ENCODE measurements at places on chromosomes 6 and 20.

DNA sequence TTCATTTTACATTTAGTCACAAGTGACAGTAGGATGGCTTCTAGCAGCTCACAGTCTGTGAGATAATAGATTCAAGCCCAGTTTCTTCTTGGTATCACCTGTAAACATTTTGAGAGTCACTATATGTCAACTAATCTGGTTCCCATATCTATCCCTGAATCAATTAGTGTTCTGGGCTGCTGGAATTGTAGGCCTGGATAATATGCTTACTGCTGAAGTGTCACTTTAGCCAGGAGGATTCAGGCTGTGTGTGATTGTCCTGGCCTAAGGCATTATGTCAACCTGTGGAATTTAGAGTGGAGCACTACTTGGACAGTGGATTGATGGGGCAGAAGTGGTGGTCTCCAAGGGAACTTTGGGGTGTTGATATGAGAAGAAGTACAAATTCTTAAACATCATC, 1071.8 kb upstream of the CITED2 start:
- no peak for DNase-seq

GRCh38 chr20:59078231-59078630, 35.6 kb upstream of the PRELID3B start:
- no peak for DNase-seq

GRCh38 chr20:50992733-50993457, 30.0 kb downstream of the KCNG1 start:
- DNase-seq, result peak; percentile 90

GRCh38 chr6:111850295-111850937, 22.8 kb downstream of the FYN start:
- no peak for DNase-seq

DNA sequence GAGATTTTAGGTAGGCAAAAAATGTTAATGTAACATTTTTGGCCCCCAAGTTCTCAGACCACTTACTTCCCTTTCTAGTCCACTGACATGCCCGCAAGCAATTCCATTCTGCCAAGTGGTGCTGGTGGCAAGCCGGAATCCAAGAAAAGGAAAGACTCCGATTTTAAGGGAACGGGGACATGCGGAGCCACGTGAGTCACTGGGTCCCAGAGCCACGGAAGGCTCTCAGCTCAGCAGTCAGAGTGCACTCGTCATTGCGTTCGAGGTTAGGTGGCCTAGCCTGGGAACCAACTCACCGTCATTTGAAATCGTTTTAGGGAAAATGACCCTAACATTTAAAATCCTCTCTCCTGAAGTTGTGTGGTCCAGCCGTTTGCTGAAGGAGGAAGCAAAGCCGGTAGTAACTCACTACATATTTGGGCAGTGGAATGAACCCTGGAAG, 711 bp upstream of the SIRT5 start:
- peak; percentile 25 for DNase-seq

- DNase-seq, result peak; percentile 95
These were observed 11.9 kb downstream of the PCIF1 start for GRCh38 chr20:45946149-45946970.

DNA sequence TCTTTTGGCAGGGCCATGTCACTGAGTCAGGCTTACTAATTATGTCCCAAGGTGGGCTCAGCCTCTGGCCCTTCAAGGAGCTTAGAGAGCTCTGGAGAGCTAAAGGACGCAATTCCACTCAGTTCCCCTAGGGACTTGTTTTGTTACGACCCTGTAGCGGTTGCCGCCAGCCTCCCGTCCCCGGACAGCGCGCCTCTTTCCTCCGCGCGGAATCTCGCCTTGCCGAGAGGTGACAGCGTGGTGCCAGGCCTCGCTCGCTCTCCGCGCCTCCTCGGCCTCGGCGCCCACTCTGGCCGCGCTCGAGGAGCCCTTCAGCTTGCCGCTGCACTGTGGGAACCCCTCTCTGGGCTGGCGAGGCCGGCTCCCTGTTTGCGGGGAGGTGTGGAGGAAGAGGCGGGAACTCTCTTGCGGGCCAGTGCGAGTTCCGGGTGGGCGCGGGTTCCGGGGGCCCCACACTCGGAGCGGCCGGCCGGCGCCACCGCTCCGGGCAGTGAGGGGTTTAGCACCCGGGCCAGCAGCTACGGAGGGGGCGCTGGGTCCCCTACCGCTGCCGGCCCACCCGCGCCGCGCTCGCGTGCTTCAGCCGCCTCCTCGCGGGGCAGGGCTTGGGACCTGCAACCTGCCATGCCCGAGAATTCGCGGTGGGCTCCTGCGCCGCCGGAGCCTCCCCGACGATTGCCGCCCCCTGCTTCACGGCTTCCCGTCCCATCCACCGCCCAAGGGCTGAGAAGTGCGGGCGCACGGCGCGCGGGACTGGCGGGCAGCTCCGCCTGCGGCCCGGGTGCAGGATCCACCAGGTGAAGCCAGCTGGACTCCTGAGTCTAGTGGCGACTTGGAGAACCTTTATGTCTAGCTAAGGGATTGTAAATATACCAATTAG, 9.9 kb upstream of the ZNF311 start:
- peak; percentile 26 for DNase-seq

- no peak for DNase-seq
These were observed 22.1 kb downstream of the BACH2 start for GRCh38 chr6:90274451-90275030.

DNA sequence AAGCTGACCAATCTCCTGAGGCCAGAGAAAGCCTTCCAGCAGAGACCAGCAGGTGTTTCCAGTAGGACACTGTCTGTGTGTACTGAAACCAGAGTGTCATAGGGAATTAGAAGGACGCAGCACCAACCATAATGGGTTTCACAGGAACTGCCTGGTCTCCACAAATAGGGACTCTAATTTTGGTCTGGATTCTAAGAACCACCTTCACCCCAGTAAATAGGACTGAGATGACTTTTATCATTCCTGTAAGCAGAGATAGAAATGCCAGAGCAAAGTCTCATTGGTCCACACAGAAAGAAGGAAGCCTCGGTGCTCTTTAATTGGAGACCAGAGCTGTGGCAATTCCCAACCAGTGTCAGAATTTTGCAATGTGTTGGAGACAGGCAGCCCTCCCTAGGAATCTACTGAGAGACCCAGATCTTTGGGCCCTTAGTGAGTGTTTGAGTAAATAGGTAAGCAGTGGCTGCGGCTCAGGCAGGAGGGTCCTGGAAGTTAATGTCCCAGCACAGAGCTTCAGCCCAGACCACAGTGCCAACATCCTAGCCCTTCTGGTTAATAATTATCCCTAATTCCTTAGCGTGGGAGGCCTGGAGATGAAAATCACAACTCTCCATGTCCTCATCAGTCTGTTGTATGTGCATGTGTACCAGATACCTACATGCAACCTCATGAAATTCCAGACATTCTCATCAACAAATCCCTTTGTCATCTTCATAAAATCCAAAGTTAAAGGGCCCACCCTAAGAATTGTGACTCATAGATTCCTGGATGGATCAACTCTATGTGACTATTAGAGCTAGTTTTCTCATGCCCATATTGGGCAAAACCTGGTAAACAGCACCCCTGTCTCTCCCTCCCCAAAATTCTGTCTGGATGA, 81.2 kb downstream of the UNC5CL start:
- DNase-seq, result peak; percentile 35

DNA sequence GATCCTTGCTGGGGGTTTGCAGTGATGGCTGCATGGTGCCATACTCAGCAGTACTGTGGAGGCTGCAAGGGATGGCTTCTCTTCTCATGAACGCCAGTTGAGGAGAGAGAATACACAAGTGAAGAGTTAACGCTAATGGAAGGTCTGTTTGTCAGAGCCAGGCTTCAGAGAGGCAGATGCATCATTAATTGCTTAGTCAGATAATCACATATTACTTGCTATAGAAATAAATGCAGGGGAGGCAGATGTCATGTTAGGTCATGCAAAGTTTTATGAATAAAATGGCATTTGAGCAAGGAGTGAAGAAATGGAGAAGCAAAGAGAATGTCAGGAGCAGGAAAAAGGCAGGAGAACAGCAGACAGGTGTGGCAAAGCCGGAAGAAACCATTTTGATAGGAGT, 51.2 kb downstream of the CDS2 start:
- no peak for DNase-seq

GRCh38 chr6:132247381-132248159, 153.7 kb downstream of the MOXD1 start:
- DNase-seq, result peak; percentile 51

DNA sequence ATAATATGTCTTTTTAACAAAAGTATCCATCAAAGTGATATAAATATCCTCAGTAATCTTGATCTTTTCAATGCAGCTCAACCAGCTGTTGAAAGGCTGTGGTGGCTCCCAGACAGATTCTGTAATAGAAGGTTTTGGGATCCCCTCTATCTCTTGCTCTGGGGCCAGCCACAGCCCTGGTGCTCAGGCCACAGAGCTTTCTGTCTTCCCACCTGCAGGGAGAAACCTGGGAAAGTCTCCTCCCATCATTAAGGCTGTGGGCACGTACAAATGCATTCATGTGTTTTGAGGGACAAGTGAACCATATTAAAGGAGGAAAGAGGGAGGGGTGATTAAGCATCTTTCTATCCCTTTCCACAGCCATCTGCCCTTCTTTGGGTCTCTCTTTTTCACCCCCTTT, 183.1 kb downstream of the PRDM13 start:
- no peak for DNase-seq

GRCh38 chr6:154767003-154767723, 33.9 kb downstream of the SCAF8 start:
- no peak for DNase-seq

DNA sequence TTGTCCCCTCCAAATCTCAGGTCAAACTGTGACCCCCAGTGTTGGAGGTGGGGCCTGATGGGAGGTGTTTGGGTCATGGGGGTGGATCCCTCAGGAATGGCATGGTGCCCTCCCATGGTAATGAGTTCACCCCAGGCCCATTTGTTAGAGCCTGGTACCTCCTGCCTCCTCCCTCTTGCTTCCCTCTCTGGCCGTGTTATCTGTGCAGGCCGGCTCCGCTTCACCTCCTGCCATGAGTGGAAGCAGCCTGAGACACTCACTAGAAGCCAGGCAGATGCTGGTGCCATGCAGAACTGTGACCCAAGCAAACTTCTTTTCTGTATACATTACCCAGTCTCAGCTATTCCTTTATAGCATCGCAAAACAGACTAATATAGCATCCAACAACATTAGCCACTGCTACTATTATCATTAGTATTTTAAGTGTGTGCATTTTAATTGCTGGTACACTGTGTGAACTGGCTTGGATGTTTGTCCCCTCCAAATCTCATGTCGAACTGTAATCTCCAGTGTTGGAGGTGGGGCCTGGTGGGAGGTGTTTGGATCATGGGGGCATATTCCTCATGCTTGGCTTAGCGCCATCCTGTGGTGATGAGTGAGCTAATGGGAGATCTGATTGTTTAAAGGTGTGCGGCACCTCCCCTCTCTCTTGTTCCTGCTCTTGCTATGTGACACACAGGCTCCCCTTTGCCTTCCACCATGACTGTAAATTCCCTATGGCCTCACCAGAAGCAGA, 12.2 kb upstream of the OSER1 start:
- no peak for DNase-seq

- DNase-seq, result no peak
These were observed 12.8 kb upstream of the HLA-F start for GRCh38 chr6:29710281-29710941.

DNA sequence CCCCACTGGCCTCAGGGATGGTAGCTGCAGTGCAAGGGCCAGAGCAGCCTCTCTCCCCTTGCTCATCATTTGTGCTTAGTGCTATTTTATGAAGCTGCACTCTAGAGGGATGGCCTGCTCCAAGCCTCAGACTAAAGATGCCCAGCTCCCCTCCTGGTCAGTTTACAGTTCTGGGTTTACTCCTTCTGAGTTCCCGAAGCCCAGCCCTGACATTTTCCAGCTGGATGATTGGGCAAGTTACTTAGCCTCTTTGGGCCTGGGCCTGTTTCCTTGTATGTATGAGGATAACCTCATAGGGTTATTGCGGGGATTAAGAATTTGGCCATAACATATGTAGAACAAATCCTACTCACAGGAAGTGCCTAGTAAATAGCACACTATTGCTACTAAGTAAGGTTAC, 31.8 kb upstream of the EMILIN3 start:
- DNase-seq, result no peak

GRCh38 chr20:62047666-62048345, 17.9 kb downstream of the TAF4 start:
- no peak for DNase-seq

- DNase-seq, result peak; percentile 2
These were observed 493 bp downstream of the CRYBG1 start for GRCh38 chr6:106360989-106361430.

GRCh38 chr6:71031912-71032311, 75.1 kb upstream of the B3GAT2 start:
- DNase-seq, result peak; percentile 64

- DNase-seq, result peak; percentile 18
These were observed 142.2 kb upstream of the SAMD5 start for GRCh38 chr6:147366290-147366689.

- no peak for DNase-seq
These were observed 108.3 kb downstream of the UBE3D start for GRCh38 chr6:82957171-82957867.

DNA sequence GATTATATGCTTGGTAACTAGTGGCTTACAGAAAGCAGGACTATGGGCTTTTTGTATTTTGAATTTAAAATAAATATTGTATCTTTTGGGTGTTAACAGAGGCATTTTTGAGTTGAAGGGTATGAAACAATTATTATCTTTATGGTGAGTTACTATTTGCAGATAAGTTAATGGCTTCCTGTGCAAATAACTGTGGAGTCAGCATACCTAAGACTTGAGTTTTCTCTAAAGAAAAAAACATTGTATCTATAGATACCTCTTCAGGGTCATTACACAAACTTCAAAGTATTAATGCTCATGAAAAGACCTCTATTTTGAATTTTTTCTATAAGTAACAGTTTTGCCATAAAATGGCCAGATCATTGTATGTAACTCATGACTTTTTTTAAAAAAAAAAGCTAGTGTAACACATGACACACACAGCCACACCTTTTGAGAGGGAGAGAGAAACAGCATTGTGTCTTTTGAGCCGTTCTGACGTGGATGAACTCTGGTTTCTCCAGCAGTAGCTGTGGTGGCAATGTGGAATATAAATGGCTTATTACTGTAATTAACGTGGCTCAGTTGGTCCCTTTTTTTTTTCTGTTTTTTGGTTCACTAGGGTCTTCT, 36.3 kb downstream of the PLEKHG1 start:
- DNase-seq, result no peak

DNA sequence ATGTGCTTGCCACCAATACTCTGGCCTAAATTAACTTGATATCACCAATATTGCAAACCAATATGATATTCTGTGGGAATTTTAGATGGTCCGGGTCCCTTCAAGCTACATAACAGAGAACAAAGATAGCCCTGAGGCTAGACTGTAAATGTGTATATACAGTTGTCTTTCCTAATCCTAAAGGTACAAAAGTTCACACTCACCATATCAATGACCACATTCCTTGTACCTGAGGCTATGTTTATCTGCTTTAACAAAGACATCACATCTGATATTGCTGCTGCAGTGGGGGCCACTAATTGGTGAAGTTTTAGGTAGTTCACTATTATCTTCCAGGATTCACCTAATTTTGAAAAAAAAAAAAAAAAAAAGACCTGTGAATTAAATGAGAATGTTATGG, 38.6 kb upstream of the VGLL2 start:
- DNase-seq, result no peak

GRCh38 chr20:49675368-49676151, 38.1 kb downstream of the B4GALT5 start:
- no peak for DNase-seq

- DNase-seq, result peak; percentile 45
These were observed 10.0 kb upstream of the ARMC2 start for GRCh38 chr6:108838101-108838717.

- DNase-seq, result no peak
These were observed 4.7 kb upstream of the SHLD1 start for GRCh38 chr20:5745416-5746030.
